ENCODE measurements at places on chromosomes 1 and 21.

DNA sequence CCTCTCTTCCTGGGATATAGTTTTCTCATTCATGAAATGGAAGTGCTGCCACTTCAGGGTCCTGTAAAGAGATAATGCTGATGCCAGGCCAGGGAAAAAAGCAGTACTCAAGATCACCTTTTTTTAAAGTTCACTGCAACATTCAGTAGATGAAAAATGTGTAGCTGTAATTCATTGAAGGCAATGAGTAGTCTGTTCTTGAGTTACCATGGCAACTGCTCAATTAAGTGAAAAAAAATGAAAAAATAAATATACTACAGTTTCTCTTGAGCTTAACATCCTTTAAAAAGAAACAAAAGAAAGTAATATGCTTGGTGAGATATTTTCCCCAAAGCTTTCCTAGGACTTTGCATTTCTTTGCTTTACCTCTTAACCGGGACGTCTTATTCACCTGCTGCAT, 183.3 kb downstream of the AK5 start:
- DNase-seq = no peak

DNA sequence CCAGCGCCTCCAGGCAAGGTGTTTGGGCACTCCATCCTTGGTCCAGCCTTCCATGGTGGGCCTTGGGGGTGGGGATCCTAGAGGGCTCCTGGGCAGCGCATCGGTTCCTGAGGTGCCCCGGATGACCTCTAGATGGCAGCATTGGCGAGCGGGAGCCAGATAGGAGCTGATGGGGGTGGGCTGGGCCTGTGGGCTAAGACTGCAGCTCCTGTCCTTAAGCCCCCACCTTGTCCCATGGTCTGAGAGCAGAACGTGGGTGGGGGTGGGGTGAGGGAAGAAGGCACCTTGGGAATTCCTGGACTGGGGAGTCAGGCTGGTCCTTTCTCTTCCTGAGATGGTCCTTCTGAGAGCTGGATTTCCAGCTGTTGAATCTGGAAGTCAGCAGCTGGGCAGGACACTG, 93.4 kb upstream of the CSF3R start:
- DNase-seq = no peak

GRCh38 chr1:93715529-93716126, 34.0 kb upstream of the BCAR3 start:
- no peak for DNase-seq

DNA sequence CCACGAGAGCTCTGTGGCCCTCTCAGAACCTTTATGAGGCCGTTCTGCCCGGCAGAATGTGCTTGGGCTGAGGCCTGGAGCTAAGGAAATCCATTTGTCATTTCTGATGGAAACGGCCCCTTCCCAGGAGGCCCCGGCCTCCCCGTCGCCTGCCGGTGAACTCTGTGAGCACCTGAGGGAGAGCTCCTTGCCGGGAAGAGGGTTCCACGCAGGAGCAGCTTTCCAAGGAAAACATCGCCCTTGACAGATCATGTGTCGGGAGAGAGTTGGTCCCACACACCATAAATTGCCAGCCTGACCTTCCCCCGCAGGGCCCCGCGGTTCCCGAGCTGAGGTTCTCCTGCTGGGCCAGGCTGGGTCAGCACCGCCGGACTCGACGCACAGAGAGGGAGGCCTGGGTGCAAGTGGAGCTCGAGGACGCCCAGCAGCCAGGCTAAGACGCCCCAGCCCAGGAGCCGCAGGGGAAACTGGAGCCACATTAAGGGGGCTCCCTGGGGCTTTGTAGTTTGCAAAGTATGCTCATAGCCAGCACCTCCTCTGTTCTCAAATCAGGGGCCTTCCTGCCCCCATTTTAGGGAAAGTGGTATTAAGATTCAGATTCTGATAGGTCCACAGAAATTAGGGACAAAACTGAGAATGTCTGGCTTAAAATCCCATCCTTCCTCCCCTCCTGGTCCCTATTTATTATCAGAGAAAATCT, 239.5 kb downstream of the FOXD2 start:
- DNase-seq = no peak

DNA sequence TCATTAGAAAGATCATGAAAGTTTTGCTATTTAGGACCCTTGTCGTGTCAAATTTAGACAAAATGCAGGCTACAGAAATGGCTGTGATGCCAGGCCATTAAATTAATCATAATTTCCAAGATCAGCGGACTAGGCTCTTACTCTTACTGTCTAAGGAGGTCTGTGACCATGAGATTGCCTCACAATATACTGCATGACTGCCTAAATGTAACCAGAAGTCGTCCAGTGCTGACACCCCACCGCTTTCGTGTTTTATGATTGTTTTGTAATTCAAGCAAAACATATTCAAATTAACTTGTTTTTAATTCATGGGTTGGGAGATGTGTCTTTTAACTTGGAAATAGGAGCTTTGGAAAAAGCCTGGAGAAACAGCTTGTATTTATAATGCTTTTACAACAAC, 947.5 kb downstream of the BRINP3 start:
- no peak for DNase-seq

DNA sequence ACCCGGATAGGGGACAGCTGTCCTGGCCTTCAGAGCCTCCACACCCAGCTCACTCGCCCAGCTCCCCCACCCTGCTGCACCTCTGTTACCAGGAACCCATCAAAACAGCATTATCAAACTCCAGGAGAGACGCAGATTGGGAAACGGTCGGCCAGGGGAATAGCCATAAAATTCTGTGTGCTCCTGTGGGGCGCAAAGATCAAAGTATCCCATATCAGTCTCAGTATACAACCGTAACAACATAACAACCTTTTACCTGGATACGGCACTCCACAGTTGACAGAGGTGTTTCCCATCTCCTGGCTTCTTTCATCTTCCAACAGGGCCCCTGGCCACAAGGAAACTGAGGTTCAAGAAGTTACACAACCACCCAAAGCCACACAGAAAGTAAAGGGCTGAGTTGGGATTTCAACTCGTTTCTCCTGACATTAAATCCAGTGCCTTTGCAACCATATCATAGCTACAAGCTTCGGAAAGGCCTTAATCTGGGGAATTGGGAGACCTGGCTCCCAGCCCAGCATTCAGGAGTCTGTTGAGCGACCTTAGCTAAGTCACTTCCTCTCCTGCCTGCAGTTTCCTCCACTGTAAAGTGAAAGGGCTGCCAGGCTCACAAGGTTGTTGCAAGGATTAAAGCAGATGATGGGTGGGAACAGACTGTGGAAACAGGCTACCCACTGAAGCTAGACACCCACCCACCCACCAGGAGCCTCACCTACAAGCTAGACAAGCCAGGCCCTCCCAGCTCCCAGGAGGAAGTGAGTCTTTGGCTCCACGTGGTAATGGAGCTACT, 8.1 kb upstream of the EPHB2 start:
- DNase-seq = no peak

- no peak for DNase-seq
Measured at GRCh38 chr1:70134148-70134547, 71.2 kb downstream of the LRRC40 start.

DNA sequence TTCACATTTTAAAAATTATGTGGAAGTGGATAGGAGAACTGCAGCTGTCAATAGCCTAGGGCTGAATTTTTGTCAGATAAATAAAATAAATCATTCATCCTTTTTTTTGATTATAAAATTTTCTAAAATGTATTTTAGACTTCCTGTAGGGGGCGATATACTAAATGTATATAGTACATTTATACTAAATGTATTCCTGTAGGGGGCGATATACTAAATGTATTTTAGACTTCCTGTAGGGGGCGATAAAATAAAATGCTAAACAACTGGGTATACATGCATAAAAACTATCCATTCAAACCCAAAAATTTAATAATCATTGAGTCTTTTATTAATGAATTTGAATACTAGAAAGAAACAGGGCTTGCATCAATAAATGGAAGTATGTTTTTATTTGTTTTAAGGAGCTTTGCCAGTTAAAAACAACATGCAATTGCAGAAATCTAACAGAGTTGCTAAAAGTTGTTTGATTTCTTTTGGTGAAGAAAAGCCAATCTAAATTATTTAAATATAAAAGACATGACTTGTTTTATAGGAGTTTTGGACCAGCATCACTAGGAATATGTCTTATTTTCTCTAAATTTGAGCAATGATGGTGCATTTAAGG, 31.4 kb downstream of the CLCA1 start:
- peak; percentile 10 for DNase-seq

GRCh38 chr1:198082576-198082975, 74.2 kb upstream of the NEK7 start:
- DNase-seq = no peak

DNA sequence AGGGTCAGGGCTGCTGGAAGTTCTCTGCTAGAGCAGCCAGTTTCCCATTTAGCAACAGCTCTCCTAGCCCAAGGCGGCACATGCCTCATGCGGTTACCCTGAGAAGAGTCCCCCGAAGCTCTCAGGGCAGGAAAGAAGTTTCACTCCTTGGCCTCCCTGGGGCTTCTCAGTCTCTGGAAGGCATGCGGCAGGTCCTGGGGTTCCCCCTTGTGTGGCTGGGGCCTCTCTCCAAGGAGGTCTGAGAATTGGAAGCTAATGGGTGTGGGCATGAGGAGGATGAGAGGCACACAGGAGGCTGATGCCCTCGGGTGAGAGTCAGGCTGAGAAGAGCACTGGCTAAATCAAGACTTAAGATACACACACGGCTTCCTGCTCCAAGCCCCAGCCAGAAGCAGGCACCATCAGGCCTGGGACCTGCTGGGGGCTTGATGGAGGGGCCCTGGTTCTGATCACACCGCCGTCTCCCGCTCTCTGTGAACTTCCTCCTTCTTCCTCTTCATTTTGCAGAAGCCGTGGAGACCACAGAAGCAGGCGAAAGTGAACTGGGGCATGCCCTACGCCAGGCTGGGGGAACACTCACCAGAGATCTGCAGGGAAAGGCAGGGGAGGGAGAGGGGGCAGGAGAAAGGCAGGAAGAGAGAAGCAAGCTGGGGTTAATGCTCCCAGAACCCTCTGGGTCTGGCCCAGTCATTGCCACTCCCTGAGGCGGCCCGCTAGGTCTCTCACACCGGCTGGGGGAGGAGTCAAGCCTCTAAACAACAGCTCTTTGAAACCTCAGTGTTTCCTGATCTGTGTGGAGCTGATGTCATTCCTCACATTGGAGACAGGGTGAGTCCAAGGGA, 15.1 kb downstream of the BLACAT1 start:
- no peak for DNase-seq

GRCh38 chr1:228016181-228016510, 9.3 kb downstream of the WNT3A start:
- no peak for DNase-seq

GRCh38 chr1:248521856-248522255, 14.0 kb downstream of the OR2G6 start:
- DNase-seq = no peak

- no peak for DNase-seq
Measured at GRCh38 chr1:159408862-159409400, 23.1 kb upstream of the OR10J4 start.

DNA sequence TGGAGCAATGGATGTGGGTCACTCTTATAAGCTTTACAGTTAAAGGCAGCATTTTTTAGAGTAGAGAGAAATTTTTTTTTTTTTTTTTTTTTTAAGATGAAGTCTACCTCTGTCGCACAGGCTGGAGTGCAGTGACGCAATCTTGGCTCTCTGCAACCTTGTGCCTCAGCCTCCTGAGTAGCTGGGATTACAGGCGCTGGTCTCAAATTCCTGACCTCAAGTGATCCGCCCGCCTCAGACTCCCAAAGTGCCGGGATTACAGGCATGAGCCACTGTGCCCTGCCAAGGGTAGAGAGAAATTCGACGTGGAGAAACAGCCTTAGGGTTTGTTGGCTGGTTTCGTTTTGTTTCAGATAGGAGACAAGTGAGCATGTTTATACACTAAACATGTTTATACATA, 594.2 kb upstream of the ADAMTS5 start:
- no peak for DNase-seq

Data from GF-D8 (cell line).